Ascending aorta (tissue), 2 donors: ENCODE measurements at places on chromosomes 5 and 9. TPM values are rescaled to one million over a fixed set of nuclear protein-coding genes. Genes with fewer than 3 reads are reported as not detected.

DNA sequence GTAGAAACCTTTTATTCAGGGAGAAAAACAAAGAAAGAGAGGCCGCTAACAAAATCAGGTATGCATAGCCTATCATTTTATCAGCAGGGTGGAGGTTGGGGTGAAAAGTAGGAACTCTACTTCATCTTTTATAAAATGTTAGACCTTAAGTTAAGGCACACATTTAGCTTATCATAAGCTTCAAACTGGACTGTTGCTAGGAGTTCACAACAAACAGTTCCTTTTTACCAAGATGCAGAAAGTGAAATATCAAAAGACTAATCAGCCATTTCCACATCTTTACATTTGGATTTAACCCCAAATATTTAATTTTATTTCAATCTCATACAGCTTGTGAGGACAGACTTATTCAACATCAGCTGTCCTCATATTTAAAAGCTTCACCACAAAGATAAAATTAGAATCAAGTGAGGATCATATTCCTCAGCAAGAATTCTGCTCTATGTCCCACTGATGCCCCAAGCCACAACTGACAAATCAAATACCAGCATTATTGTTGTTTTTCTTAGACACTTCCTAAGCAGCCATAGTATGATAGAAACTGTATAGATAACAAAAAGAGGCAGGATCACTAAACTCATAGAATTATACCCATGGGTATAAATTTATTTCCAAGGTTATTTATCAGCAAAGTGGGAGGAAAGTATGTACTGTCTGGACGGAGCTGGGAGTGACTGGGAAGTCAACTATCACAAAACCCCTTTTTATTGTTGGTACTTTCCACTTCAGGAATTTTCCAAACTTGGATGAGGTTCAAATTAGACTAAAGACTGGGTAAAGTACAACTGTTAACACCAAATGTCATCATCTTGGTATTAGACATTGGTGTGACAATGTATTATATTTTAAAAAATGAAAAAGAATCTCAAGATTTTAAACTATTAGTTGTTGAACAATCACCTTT is 29.9 kb upstream of the MYOT start:
- no peak for DNase-seq
- H3K4me1 ChIP-seq: peaks cover 3% of the 10 kb centered on the region
- H3K36me3 ChIP-seq: no peaks in the 10 kb centered on the region
- no peaks in the 10 kb centered on the region for H3K27me3 ChIP-seq
- no peak overlapping the region for H3K4me3 ChIP-seq
- H3K27ac ChIP-seq: peak overlapping the region; percentile 28

GRCh38 chr9:33380390-33381094 is 21.8 kb downstream of the AQP7 start:
- no peak for DNase-seq
- H3K36me3 ChIP-seq: no peaks in the 10 kb centered on the region
- no peak overlapping the region for H3K27ac ChIP-seq
- H3K27me3 ChIP-seq: no peaks in the 10 kb centered on the region

DNA sequence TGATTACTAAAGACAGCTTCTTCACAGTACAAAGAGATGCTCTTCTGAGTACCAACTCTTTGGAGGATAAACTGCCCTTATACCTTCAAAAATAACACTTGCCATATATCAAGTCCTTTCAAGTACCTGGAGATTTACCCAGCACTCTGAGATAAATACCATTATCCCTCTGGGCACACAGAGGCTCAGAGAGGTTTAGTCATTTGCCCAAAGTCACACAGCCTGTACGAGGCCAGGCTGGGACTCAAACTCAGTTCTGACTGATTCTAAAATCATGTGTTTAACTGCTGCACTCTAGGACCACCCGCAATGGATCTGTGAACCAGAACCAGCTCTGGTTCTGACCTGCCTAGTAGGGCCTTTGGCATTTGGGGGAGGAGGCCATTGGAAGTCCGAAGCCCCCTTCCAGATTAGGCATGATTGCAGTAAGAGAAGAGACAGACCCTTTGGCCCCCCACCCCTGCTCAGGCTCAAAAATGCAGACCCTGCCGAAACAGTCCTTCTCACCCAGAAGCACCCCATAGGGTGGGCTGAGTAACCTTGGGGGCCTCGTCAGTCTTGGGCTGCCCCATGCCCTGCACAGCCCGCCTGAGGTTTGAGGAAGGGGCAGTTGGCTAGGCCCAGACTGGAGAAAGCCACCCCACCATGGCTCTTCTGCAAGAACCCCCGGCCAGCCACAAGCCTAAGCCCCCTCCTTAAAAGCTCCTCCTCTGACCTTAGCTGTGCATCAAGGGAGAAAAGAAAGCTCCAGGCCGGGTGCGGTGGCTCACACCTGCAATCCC is 32.8 kb upstream of the IL17B start:
- peaks cover 90% of the 10 kb centered on the region for H3K36me3 ChIP-seq
- peak overlapping the region; percentile 88 for H3K27ac ChIP-seq
- H3K4me1 ChIP-seq: peaks cover 4% of the 10 kb centered on the region
- no peak for DNase-seq
- H3K4me3 ChIP-seq: peak overlapping the region; percentile 64

The FOXI1 gene
- total RNA-seq: not detected

The HCN1 gene
- not detected for total RNA-seq
